ENCODE measurements at places on chromosomes 3 and 15.
A peak's percentile ranks its signal among the peaks of the same experiment; 100 is the strongest.

DNA sequence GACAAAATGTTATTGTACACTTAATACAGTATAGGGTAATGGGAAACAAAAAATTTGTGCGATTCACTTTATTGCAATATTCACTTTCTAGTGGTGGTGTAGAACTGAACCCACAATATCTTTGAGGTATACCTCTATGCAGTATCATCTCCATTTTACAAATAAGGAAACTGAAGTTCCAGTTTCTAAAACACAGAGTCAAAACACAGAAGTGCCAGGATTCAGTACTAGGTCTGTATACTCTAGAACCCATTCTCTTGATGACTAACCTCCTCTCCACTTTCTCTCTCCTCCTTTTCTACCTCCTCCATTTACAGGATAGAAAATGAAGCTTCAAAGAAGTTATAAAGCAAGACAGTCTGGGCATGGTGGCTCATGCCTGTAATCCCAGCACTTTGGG lies 62.2 kb downstream of the MB21D2 start:
- DNase-seq = no peak

GRCh38 chr3:150385296-150386242 lies 22.5 kb upstream of the TSC22D2 start:
- DNase-seq = peak; percentile 29

- no peak for DNase-seq
Measured at GRCh38 chr3:141170678-141171295, 60.8 kb upstream of the PXYLP1 start.

GRCh38 chr3:128932516-128933212 lies 53.2 kb downstream of the ACAD9 start:
- no peak for DNase-seq

DNA sequence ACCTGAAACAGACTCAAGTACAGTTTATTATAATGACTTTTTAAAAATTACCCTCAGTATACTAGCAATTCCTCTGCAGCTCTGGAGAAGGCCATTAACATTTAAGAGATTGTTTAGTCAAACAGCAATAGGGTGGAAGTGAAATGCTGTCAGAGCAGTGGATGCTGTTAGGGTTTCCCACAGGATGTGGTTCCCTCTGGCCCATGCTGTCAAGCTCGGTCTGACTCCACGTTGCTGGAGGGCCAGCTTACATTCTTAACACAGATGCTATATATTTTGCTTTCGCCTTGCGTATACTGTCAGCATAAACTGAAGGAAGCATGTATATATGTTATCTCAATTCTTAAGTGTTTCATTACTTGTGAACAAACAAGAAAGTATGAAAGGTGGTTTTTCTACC lies 231.1 kb upstream of the COL8A1 start:
- no peak for DNase-seq

GRCh38 chr3:44208568-44208967 lies 33.1 kb upstream of the TOPAZ1 start:
- no peak for DNase-seq

- DNase-seq = no peak
Measured at GRCh38 chr15:61226361-61227256, 2.5 kb downstream of the RORA start.

- DNase-seq = no peak
Measured at GRCh38 chr3:147758771-147759170, 349.6 kb downstream of the ZIC1 start.

- DNase-seq = no peak
Measured at GRCh38 chr3:184466413-184466960, 86.6 kb downstream of the CHRD start.

DNA sequence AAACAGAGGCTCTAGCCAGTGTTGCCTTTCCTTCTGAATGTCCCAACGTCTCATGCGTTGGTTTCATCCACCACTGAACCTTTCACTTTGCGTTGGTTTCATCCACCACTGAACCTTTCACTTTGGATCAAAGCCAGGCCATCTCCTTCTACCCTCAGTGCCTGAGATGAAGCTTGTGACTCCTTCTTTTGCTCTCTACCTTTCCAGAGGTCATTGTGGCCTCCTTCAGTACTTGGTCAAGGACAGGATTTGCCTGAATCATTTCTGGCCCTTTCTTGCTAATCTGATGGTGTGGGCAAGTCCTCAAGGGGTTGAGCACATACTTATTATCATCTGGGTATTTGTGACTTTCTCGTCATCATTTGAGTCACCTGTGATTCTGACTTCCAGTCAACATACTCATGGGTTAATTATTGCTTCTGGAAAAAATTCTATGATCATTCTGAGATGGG lies 50.0 kb downstream of the SELENOT start:
- DNase-seq = no peak

GRCh38 chr3:55333046-55333445 lies 154.1 kb downstream of the WNT5A start:
- DNase-seq = no peak

DNA sequence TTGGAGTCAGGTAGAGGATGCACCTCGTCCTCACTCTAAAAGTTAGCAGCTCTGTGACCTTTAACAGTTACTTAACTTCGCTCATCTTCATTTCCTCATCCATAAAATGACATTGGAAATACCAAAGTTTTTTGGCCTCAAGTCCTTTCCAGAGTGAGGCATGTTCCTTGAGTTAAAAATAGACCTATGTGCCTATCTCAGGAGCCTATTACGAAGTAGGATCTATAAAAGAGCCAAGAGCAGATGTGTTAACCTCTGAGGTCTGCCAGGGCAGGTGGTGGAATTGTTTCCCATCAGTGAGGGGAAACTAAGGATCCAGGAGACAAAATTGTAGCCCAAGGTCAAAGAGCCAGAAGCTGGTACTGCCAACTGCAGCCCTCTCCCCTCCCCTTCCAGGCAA lies 120.4 kb upstream of the EIF1B start:
- no peak for DNase-seq

DNA sequence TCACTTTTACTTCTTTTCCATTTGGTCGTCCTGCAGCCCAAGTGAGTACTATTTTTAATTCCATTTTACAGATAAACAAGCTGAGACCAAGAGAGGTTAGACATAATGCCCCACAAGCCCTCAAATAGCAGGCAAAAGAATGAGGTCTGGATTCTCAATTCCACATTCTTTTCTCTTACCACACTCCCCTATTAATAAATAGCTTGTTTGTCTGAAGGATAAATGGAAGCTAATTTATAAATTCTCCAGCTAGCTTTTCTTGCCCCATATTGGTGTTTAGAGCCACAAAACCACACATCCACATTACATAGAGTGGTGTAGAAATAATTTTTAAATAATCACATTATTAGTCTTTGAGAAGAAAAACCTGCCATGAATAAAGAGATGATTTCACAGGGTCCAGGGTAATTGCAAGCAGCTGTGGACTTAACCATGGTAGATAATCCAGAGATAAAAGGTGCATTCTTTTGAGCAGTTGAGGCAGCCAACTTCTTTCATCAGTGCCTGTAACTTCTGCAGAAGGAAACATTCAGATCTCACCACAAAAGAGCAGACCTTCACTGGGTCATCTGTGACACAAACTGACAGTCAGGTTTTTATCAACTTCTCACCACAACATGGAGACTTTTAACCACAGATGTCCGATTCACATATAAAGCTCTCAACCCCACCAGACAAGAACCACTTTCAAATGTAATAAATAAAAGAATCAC lies 313.4 kb upstream of the STT3B start:
- DNase-seq = no peak

DNA sequence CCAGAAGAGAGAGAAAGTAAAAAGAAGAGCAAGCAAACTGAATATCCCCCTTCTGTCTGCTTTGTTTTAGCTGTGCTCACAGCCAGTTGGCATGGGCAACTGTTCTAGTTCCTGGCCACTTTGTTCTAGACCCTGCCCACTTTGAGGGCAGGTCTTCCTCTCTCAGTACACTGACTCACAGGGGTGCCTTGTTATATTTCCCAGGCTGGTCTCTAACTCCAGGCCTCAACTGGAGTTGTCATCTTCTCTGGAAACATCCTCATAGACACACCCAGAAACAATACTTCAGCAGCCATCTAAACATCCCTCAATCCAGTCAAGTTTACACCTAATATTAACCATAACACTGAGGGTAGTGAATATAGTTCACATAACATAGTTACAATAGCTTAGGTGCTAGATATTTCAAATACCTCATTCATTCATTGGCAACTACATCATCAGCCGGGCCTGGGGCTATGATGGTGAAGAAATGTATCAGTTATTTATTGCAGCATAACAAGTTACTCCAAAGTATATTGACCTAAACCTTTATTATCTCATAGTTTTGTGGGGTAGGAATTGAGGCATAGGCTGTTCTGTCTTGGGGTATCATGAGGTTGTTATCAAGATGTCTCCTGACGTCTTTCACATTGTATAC lies 106.0 kb downstream of the UBE2E2 start:
- no peak for DNase-seq

- no peak for DNase-seq
Measured at GRCh38 chr3:53238051-53238850, 17.6 kb downstream of the TKT start.

DNA sequence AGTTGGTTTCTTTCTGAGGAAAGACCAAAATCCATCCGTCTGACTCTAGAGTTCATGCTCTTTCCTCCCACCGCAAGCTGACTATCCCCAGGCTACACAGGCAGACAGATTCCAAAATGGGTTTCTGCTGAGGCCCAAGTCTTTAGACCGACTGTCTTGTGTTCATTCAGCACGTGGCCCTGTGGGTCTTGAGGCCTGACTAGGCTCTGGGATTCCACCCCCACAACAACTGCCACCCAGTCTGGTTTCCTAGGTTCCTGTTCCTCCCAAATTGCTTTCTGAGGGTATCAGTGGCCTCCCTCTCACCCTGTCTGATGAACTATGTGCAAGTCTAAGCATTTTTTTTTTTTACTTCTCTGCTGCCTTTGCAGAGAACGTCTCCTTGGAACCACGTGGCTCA lies 67.7 kb downstream of the CYP19A1 start:
- no peak for DNase-seq

GRCh38 chr3:39241561-39241960 lies 38.3 kb downstream of the CX3CR1 start:
- DNase-seq = no peak

- no peak for DNase-seq
Measured at GRCh38 chr3:86954226-86954625, 36.7 kb downstream of the VGLL3 start.

DNA sequence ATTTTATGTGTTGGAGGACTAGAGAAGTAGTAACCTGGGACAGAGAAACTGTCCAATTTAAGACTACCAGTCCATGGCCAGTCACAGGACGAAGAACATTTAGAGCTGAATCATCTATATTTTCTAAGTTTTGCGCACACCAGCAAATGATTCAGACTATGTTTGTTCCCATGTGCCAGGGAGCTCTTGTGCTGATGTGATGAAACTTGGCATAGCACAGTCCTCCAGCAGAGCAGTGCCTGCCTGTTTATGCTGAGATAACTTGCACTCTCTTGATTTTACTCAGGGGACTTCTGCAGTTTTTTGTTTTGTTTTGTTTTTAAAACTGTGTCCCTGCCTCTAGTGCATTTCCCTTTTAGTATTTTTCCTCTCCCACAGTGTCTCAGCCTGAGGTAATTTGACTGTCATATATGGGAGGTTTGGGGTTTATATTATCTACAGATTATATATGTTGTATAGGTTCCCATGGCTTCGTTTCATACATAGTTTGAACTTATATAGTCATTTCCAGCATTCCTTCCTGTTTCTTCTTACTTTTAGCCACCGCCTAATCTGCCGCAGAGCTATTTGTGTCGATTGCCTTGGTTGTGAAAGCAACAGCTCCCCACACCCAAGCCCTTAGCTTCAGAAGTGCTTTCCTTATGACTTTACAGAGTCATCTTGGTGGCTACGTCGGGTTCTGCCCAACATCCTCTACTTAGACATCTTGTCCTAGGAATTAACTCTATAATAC lies 45.5 kb downstream of the PPM1L start:
- no peak for DNase-seq

DNA sequence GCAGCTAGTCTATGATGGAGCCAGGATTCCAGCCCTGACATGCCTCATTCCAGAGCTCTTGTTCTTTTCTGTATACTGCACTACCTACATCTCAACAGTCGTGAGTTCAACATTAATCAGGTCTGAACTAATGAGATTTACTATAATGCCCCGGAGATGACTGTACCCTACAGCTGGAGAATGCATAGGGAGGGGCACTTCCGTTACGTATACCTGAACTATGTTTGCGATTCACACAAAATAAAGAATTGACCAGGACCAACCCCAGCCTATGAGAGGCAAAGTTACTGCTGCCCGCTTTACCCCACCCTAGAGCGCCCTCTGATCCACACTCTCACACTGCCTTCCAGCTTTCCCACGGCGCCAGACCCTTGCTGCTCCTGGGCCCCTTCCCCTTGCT lies 97.0 kb downstream of the IGF2BP2 start:
- DNase-seq = no peak

GRCh38 chr3:193744048-193744821 lies 151.2 kb downstream of the OPA1 start:
- no peak for DNase-seq

DNA sequence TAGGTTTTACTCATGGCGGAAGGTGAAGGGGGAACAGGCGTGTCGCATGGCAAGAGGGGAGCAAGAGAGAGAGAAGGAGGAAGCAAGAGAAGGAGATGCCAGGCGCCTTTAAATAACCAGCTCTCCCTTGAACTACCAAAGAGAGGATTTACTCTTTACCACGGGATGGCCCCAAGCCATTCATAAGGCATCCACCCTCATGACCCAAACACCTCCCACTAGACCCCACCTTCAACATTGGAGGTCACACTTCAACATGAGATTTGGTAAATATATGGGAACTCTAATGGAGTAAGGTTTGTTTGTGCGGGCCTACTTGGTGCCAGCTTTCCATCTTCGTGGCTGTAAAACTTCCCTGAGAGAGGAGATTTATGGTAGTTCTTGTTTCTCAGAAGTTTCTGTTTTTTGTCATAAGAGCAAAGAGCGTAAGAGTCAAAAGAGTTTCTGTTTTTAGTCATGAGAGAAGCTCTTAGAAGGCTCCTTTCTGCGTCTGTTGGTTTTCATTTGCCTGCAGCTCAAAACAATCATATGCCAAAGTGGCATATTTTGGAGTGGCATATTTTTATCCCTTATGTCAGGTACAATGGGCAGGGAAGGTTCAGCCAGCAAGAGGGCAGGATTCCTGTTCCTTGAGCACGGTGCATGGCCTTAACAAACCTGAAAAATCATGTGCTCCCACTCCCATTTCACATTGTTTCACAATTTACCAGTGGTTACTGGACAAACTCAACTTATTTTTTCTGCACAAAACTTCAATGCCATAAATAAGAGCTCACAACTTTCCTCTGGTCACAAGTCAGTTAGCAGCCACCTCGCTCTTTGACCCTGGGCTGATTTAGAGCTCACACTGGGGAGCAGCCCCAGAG lies 12.5 kb downstream of the PML start:
- no peak for DNase-seq

GRCh38 chr3:12301513-12301912 lies 12.6 kb downstream of the PPARG start:
- no peak for DNase-seq

GRCh38 chr3:94423578-94423977 lies 360.7 kb downstream of the NSUN3 start:
- no peak for DNase-seq
